ENCODE measurements at places on chromosomes 5 and 9.

DNA sequence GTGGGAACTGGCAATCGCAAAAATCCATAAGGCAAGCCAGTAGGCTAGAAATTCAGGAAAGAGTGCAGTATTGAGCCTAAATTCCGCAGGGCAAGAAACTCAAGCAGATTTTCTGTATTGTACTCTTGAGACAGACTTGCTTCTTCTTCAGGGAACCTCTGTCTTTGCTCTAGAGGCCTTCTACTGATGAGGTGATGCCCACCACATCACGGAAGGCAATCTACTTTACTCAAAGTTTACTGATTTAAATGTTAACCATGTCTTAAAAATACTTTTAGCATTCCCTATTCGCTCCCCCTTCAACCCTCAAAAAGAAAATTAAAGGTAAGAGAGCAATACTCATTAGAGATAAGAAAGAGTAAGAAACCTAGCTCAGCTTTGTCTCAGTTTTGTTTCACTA is 11.3 kb downstream of the IL7R start:
- DNase-seq = no peak

DNA sequence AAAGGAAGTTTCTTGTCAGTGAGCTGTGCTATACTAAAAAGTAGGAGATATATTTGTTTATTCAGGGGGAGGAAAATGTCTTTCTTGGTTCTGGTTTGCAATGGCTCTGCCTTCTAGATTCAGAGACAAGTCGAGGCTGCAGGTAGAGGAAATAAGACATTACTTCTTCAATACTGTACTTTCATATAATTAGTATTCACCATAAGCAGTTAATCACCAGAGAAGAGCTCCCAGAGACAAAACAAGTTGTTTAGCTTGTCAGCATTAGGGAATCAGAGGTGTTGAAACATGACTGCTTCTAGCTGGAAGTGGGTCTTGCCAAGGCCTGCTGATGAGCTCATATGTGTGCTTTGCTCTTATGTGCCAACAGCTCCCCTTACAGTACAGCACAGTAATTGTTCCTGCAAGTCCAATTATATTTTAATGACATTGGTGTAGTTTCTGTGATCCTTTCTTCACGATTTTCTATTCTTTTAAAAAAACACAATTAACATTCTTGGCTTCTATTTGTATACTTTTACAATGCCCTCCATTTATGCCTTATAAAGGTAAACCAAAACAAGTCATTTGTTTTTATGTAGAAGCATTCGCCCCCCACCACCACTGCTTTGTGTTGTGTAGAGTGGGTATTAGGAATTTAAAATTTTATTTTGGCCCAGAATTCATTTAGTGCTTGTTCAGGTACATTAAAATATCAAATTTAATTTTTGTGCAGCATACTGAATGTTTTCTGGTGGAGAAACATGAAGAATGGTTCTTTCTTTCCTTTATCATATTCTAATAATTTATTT is 112.2 kb downstream of the RPS23 start:
- peak; percentile 28 for DNase-seq

GRCh38 chr5:150511578-150512367 is 3.8 kb downstream of the NDST1 start:
- no peak for DNase-seq

GRCh38 chr9:125544988-125545651 is 161.9 kb downstream of the MAPKAP1 start:
- no peak for DNase-seq

GRCh38 chr5:82359272-82359671 is 81.1 kb upstream of the RPS23 start:
- DNase-seq = no peak

DNA sequence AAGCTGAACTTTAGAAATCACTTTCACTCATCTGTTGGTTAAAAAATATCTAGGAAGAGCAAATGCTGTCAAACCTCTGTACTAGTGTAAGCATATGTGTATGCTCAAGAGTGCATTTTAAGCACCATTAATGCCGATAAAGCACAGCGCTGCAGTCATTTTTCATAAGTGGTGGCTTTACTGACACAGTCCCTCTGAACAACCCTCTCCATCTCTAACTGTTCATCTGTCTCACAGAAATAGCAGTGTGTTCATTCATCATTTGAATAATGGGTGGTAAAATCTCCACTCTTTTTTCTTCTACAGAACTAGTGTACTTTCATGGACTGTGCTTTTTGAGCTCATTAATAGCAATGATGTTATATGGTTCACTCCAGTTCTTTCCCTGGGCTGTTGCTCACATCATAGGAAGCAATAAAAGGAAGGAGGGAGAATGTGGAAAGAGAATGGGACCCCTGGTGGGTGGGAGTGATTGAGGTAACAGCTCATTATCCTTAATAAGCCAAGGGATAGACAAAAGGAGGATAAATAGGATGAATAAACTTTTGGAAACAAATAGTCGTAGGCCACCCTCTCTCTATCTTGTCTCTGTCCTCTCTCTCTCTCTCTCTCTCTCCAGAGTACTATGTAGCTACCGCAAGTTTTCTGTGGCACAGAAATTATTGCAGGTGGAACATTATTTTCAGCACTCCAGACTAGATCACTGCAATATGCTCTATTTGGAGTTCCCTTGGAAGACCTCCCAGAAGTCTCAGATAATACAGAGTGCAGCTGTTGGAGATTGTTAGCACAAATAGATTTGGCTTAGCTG is 117.9 kb upstream of the PRDM9 start:
- DNase-seq = no peak

GRCh38 chr5:98471458-98471857 is 302.0 kb upstream of the RGMB start:
- no peak for DNase-seq

GRCh38 chr9:88049677-88050307 is 75.5 kb upstream of the CDK20 start:
- DNase-seq = no peak

DNA sequence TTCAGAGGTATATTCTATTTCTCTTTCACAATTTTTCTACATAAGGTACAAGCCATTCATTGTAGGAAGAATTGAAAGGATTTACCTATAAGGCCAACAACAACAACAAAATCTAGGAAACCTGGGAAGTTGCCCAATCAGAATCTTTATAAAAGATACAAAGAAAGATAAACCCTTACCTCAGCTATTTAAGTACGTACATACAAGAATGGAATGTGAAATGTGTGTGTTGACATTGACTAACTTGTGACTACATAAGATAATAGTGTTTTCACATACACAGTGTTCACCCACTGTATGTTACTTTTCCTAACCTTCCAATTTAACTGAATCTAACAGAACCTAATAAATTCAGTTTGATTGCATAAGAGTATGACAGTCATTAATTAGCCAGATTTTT is 154.1 kb downstream of the ADAMTS6 start:
- DNase-seq = no peak

DNA sequence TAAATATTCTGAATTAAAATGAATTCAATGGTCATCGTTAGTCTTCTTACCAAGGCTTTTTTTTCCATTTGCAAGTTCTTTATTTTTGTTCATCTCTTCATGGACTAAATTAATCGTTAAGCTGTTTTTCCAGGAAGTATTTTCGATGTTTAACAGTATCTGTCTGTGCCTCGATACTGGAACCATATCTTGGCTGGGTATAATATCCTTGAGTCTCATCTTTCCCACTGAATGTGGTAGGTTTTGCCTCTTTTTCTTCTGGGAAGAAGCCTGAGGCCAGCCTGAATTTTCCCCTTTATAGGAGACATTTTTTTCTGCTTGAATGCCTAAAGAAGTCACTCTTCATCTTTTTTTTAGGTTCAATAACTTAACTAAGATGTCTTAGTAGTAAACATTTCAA is 4.0 kb upstream of the SEPTIN8 start:
- no peak for DNase-seq

DNA sequence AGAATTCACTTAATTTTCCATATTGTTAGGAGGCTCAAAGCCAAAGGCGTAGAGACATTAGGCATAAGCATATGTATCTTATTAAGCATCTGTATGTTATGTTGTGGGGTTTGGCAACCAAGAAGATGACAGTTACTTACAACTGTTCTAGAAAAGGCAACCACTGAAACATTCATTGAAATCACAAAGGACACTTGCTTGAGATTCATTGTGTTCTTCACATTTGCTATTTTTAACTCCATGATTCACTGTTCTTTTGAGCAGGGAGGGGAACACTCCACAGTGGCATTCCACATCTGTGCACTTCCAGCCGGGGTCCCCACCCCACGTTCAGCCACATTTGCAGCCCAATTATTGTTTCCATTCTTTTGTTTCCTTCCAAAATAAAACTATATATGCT is 107.1 kb downstream of the PALM2AKAP2 start:
- DNase-seq = no peak

GRCh38 chr9:69004836-69005235 is 9.1 kb downstream of the PRKACG start:
- no peak for DNase-seq

- no peak for DNase-seq
Measured at GRCh38 chr5:42547141-42547540, 123.9 kb downstream of the GHR start.

DNA sequence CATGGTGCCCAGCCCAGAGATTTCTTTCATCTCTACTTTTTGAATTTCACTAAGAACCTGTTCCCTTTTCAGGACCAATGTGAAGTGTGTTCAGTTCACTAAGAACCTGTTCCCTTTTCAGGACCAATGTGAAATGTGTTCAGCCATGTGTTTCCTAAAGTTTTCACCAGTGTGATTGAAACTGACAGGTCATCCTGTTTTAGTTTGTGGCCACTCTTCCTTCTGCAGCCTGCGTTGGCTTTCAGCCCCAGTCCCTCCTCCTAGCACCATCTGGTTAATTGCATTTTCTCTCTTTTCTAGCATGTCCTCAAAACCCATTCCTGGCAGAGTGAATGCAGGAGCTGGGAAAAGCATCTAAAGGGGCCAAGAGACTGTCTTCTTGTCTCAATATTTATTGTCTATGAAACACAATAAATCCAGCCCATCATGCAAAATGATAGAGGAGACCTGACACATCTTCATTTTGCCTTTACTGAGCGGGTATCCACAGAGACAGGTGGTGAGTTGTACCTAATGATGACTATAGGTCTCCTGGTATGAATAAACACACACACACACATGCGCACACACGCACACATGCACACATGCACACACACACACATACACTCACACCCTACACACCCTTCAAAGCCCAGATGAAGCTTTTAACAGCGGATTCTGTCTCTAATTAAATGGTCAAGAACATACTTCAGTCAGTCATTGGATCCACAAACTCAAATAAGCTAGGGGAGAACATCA is 6.1 kb upstream of the PANK3 start:
- no peak for DNase-seq

GRCh38 chr5:73625372-73625943 is 538 bp upstream of the ARHGEF28 start:
- DNase-seq = no peak

GRCh38 chr9:124513376-124513994 is 6.3 kb upstream of the NR5A1 start:
- DNase-seq = no peak

GRCh38 chr5:22916393-22916792 is 63.2 kb upstream of the CDH12 start:
- DNase-seq = no peak

- DNase-seq = no peak
Measured at GRCh38 chr9:132823370-132824145, 54.5 kb downstream of the AK8 start.

DNA sequence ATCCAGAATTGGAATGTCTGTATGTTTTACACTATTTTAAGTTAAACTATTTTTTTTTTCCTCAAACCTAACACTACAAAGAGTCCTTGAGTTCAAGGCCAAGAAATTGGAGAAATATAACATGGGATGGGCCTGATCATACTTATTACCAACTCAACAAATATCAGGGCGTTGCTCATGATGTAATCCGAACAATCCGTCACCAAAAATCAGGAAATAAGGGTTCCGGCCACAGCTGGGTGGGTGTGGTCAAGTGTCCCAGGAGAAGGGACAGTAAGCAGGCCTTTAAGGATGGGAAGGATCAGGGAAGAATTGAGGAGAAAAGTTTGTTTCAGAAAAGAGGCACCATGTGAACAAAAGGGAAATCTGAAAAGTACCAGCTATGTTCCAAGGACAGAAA is 29.8 kb downstream of the MED27 start:
- DNase-seq = no peak

GRCh38 chr5:131786900-131787692 is 9.7 kb downstream of the FNIP1 start:
- no peak for DNase-seq

- peak; percentile 60 for DNase-seq
Measured at GRCh38 chr9:121133104-121133816, 58.5 kb downstream of the CNTRL start.

DNA sequence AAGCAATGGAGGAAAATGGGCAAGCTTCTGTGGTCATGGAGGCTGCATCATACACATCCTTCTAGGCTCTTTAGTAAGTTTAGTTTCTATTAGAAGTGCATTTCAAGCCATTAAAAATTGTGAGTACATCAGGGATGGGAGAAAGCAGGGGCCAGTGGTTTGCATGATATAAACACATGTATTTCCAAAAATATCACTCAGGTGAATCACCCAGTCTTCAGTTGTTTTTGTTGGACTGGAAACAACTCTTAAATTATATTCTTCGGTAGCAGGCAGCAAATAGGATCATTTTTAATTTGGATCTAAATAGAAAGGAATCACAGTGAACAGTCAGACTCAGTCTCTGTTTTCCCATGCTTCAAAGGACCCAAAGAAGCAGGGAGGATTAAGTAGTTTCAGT is 657.9 kb downstream of the TLR4 start:
- DNase-seq = no peak

DNA sequence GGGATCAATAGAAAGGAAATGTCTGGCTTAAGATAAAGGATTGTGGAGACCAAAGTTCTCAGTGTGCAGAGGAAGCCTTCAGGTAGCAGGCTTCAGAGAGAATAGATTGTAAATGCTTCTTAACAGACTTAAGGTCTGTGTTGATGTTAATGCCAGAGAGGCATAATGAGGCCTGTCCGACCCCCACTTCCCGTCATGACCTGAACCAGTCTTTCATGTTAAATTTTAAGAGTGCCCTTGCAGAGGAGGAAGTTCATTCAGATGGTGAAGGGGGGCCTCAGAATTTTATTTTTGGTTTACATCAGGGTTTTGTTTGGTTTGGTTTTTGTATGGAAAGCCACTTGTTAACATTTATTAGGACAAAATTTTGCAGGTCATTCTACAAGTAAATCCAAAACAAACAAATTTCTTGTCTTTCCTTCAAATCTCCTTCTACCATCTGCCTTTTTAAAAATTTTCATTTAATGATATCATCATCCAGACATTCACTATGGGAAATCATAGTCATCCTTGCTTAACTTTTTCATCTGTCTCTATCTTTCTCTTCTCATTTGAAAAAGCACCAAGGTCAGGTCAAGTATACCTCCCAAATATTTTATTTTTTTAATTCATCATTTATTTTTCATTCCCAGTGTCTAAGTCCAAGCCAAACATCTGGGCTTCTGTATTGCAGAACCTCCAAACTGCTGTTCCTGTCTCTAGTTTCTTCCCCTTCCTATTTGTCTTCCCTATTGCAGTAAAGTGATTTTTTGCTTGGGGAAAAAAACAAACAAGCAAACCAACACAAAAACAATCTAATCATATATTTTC is 6.9 kb upstream of the ABCA1 start:
- no peak for DNase-seq
